ENCODE measurements at places on chromosomes 1 and 21. TPM values are rescaled to one million over a fixed set of nuclear protein-coding genes. Genes with fewer than 3 reads are reported as not detected.

- no peak for DNase-seq
Measured at GRCh38 chr21:38159355-38159754, 97.4 kb upstream of the KCNJ15 start.

DNA sequence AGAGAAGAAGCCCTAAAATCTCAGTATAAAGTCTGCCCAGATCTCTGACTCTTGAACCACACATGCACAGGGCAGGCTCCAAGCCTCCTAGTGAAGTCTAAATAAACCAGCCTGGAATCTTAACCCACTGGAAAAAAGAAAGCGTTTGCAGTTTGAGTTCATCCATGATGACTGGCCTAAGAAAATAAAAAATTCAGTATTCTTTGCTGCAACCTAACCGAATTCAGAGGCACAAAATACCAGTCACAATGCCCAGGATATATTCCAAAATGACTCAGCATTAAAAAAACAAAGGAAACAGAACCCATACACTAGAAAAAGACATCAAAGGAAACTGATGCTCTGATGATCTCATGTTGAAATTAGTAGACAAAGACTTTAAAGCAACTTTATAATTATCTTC lies 269.2 kb downstream of the SDCCAG8 start:
- no peak for DNase-seq

GRCh38 chr1:207651583-207651982 lies 6.7 kb downstream of the CR1L start:
- DNase-seq = no peak

DNA sequence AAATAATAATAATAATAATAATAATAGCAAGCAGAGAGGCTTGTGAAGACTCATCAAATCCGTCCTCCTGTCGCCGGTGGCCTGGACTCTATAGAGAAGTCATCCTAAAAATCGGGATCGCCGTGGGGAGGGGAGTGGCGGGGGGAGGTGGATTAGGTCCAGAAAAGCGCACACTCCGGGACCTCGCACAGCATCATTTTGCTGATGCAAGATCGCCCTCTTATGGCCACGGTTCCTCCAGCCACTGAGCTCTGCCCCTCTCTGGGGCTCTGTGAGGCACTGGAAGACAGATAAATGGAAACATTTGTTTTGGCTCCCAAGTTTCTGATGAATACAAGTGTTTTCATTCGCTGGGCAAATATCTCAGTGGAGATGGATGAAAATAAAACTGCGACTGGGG lies 612.0 kb downstream of the MATN1 start:
- DNase-seq = no peak

- DNase-seq = no peak
Measured at GRCh38 chr21:36879827-36880226, 86.6 kb downstream of the HLCS start.

The MMEL1 gene
- polyA plus RNA-seq = 1.0 TPM

DNA sequence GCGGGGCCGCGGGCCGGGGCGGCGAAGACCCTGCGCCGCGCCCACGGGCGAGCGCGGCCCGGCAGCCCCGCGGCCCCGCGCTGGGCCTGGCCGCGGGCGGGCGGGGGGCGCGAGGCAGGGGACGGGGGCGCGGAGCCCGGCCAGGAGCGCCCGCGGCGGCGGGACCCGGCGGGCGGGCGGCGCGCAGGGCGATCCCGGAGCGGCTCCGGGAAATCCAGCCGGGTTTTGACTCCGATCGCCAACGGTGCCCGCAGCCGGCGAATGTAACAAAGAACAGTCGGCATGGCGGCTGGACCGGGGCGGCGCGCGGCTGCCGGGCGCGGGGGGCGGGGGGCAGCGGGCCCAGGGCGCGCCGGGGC lies 334 bp downstream of the PRDM15 start:
- peak; percentile 71 for DNase-seq
